Activated naive CD8-positive, alpha-beta T cell treated with anti-CD3 and anti-CD28 coated beads, Interleukin-2, amount 50 U/mL, for 16 hours (primary cell): ENCODE measurements at places on chromosomes 12 and 14.

GRCh38 chr14:68657300-68658028 lies 135.4 kb downstream of the ZFP36L1 start:
- DNase-seq: no peak

GRCh38 chr12:53004582-53004981 lies 1.7 kb upstream of the EIF4B start:
- DNase-seq: no peak

DNA sequence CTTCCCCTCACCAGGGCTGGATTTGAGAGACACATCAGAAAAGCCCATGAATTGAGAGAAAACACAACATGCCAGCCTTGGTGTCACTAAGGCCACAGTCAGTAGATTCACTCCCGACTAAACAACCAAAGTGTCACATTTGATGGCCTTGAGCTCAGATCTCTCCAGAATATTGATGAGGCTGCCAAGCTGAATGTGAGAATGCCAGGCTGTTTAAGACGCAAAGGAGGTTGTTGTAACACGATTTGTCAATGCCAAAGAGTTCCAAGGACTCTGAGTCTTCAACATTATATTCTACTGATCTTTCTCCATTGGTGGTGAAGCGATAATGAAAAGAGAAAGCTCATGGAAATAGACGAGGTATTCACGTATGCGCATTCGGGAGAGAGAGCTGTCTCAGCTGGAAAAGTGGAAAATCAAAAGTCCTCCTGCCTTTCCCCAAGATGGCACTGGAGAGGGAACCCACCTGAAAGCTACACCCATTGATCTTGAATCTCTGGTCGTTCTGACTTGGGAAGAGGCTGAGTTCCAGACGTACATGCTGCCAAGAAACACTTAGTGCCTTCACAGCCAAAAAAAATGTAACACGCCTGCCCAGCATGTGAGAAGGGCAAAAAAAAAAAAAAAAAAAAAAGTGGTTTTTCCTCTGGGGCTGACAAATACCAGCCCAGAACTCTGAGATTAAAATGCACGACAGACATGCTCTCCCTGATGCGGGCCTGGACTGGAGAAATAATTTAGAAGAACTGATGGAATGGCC lies 1159.6 kb downstream of the VRK1 start:
- no peak for DNase-seq

- DNase-seq: no peak
Observed at GRCh38 chr14:105257464-105257863, 9.1 kb downstream of the BTBD6 start.

GRCh38 chr14:32023540-32023939 lies 53.6 kb upstream of the ARHGAP5 start:
- DNase-seq: no peak

DNA sequence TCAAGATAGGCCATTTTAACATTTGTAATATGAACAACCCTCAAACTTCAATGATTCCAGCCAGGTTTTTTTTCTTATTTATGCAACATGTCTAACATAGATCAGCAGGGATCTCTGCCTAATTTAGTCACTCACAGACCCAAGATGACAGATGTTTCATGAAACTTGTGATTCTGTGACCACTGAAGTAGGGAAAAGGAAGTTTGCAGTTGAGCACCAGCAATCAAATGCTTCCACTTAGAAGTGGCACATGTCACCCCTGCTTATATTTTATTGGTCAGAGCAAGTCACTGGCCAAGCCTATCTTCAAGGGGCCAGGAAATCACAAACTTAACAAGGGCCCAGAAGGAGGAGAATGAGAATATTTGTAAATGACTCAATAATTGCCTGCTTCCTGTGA lies 150.6 kb downstream of the BCAT1 start:
- DNase-seq: no peak

GRCh38 chr12:104764225-104765091 lies 193.6 kb downstream of the SLC41A2 start:
- DNase-seq: no peak

DNA sequence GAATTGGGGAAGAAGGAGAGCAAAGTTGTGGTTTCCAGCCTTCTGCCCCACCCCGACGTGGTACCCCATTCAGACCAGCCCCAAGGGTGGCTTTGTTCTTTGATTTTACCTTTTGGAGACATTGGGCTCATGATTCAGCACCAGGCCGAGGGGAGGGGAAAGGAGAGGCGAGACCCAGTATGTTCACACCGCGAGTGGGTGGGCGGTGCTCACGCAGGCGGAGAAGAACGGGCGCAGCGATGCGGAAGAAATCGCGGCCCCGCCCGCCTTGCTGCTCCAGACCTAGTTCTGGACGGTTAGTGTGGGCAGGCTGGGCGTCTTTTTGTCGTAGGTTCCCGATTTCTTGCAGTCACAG lies 963 bp downstream of the ATL1 start:
- DNase-seq: peak; percentile 25

GRCh38 chr12:118175823-118176447 lies 40.0 kb downstream of the PEBP1 start:
- DNase-seq: no peak

GRCh38 chr12:28234444-28234843 lies 44.2 kb downstream of the CCDC91 start:
- DNase-seq: no peak

GRCh38 chr14:52769887-52770286 lies 21.5 kb downstream of the GNPNAT1 start:
- DNase-seq: no peak

GRCh38 chr12:11771895-11772502 lies 122.5 kb downstream of the ETV6 start:
- no peak for DNase-seq

- DNase-seq: no peak
Observed at GRCh38 chr14:54646626-54647025, 79.7 kb downstream of the SAMD4A start.

DNA sequence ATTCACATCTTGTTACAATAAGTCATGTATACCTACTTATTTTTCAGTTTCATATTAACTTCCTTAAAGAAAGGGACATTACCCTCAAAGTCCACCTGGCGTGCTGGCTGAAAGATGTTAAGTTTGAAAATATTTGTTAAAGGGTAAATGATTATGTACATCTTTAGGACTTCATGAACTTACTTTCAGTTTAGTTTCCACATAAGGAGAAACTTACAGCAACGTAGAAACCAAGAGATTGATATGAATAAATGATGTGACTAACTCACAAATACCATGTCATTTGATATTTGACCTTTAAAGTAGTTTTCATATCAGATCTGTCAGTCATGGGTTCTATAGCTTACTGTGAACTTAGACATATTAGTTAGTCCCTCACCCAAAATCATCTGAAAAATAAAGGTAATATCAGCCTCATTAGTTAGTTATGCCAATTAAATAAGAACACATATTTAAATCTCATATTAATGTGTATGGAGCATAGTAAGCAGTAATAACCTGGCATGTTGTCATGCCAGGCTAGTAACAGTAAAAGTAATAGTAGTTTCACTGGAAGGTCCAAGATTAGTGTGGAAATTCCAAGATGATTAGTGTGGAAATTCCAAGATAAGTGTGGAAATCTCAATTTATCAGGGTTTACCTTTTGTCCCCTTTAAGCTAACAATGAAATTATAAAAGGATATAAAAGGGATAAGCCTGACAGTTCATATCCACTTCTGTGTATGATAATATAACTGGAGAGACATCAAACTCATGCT lies 1.9 kb upstream of the CLEC2D start:
- DNase-seq: no peak

DNA sequence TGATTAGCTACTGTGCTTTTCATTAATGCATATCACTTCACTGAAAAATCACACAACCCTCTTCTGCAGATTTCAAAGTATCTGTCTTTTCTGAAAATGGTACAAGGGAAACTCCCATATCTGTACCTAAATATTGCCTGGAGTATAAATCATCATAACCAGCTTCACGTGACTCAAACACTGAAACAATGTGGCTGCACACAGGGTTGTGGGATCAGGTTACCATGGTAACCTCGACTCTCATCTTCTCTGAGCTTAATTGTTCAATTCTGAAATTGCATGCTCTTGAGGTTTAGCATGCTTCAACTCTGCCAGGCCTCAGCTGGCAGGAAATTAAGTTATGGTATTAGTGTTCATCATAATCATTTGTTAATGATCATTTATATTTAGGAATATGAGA lies 77.5 kb upstream of the CPSF6 start:
- DNase-seq: no peak

GRCh38 chr12:72570601-72571000 lies 298.4 kb downstream of the TRHDE start:
- no peak for DNase-seq

GRCh38 chr12:1206118-1206734 lies 215.2 kb downstream of the ERC1 start:
- no peak for DNase-seq

- DNase-seq: no peak
Observed at GRCh38 chr14:80872645-80873044, 68.9 kb downstream of the CEP128 start.

- no peak for DNase-seq
Observed at GRCh38 chr12:8087666-8088065, 5.6 kb downstream of the NECAP1 start.

DNA sequence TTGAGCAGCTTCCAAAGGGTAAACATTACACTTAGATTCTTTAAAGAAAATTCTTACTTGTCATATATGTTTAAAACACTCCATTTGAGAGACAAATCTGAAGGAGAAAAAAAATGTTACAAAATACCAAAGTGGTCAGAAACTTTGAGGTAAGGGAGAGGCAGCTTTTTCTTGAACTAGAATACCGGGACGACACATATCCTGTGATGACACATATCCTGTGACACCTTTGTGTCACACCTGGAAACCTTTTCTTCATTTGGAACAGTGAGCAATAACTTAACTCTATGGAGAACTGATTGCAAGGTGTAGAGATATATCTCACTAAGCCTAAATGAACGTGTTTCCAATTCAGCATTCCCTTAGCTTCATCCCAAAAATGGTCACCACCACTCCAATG lies 4.6 kb upstream of the GRIN2B start:
- no peak for DNase-seq

DNA sequence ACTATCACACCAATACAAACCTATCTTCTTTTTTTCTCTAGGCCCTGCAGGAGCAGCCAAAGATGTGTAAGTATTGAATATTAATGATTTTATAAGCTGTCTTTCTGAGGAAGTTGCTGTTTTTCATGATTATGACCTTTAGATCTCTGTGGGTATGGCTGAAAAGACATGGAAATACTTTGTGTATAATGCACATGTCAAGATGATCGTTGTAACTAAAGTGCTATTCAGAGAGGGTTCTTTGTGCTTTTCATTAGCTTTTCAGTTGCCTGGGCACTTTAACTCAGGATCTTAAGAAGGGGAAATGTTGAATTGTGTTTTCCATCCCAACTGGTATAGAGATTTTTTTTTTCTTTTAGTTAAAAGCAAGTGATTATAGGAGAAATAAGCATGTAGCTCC lies 18.1 kb downstream of the C12orf75 start:
- no peak for DNase-seq

DNA sequence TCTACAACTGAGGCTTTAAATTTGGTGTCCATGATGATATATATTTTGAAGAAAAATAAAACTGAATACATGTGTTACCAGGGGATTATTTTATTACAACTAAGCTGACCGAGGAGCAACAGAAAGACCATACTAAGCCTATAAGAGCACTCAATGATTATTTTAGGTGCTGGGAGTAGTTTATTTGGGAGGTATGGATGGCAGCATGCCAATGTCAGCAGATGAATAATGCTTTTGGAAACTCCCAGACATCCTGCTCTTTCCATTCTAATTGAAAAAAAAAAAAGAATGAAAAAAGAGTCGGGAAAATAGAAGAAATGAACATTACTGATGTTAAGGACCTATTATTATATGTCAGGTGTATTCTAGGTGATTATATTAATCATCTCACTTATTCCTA lies 441.2 kb downstream of the BTG1 start:
- no peak for DNase-seq

DNA sequence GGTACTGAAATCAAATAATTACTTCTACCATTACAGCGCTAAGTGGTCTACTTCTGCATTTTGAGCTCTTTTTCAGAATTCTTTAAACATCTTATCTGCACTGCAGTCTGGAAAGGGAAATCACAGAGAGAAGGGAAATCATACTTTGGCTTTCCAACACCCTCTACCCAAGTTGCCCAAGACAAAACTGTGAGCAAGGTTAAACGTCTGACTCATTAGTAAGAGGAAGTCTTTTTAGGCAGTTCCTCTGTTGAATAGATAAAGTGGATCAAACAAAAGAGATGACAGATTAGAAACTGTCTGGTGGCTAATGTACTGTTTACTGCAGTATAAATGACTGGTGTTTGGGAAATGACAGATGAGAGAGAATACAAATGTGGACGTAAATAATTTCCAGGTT lies 858.1 kb downstream of the NRXN3 start:
- DNase-seq: no peak

DNA sequence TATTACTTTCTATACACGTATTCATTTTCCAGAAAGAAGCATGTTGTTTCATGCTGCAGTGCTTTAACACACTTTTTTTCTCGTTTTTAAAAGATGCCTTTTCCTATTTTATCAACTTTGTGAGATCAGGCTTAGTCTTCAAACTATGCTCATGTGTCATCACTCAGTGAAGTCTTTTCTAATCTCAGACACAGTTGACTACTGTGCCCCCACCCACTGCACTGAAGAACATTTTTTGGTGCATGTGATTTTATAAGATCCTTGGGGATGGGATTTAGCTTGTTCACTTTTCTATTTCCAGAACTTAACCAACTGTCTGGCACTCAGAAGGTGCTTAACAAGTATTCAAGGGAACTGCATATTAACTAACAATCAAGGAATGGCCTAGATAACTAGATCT lies 85.5 kb downstream of the CDK17 start:
- no peak for DNase-seq

DNA sequence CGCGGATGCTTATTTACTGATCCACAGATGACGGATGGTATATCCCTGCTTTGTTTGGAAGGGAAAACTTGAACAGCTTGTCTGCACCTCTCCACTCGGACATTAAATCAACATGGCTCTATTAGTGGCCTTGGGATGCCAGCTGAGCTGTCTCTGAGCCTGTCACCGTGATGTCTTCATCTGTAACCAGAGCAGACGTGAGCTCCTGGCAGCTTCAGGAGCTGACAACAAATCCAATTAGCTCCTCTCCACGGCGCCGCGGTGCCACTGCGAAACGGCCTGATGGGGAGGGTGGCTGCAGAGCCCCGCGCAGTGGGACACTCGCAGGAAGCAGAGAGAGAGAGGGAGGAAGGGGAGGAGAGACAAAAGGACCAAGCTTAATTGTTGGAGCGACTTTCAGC lies 112.3 kb downstream of the PAPOLA start:
- no peak for DNase-seq

- DNase-seq: no peak
Observed at GRCh38 chr14:71514941-71515919, 417.0 kb upstream of the RGS6 start.

GRCh38 chr12:132711080-132711843 lies 620 bp downstream of the PGAM5 start:
- DNase-seq: no peak

DNA sequence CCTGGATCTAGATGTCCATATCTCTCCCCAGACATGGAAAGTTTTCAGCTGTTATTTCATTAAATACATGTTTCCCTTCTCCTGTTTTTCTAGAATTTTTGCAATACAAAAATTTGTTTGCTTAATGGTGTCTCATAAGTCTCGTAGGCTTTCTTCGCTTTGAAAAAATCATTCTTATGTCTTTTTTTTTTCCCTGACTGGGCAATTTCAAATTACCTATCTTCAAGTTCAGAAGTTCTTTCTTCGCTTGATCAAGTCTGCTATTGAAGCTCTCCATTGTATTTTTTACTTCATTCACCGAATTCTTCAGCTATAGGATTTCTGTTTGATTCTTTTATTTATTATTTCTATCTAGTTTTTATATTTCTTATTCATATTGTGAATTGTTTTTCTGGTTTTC lies 130.2 kb upstream of the WSCD2 start:
- no peak for DNase-seq

- DNase-seq: no peak
Observed at GRCh38 chr12:48380596-48380995, 29.9 kb upstream of the ZNF641 start.

- DNase-seq: no peak
Observed at GRCh38 chr12:108123402-108123801, 5.7 kb upstream of the WSCD2 start.
